ENCODE measurements at places on chromosomes 5 and 9. TPM values are rescaled to one million over a fixed set of nuclear protein-coding genes. Genes with fewer than 3 reads are reported as not detected.

Gene MARCOL
- total RNA-seq, result not detected

Gene PKD2L2
- not detected for total RNA-seq

Gene SLC44A1
- total RNA-seq, result 18.7 TPM

Gene SNCAIP
- 3.3 TPM for total RNA-seq

Gene TCERG1
- 37.5 TPM for total RNA-seq

Gene PKN3
- 10.4 TPM for total RNA-seq

Gene C9orf50
- total RNA-seq, result 0.50 TPM

Gene SPINK6
- not detected for total RNA-seq

Gene GABRB2
- not detected for total RNA-seq

Gene CACNA1B
- total RNA-seq, result under 0.01 TPM

Gene CAVIN4
- 0.17 TPM for total RNA-seq

Gene SLC22A4
- 1.7 TPM for total RNA-seq

Gene LECT2
- not detected for total RNA-seq

Gene GABBR2
- 4.0 TPM for total RNA-seq

Gene PTRH1
- total RNA-seq, result 28.9 TPM

Gene GADD45G
- 0.15 TPM for total RNA-seq

Gene TRIM41
- total RNA-seq, result 12.2 TPM

Gene IFNK
- total RNA-seq, result not detected

Gene ANAPC2
- 10.3 TPM for total RNA-seq

Gene C5orf24
- total RNA-seq, result 25.9 TPM

Gene CDH9
- not detected for total RNA-seq

Gene IRX2
- total RNA-seq, result 2.2 TPM

Gene DIRAS2
- total RNA-seq, result not detected

Gene CNTNAP3B
- 5.8 TPM for total RNA-seq

Gene GMCL2
- total RNA-seq, result not detected

Gene UBE2QL1
- total RNA-seq, result not detected

Gene MCIDAS
- not detected for total RNA-seq

Gene GARNL3
- total RNA-seq, result 2.4 TPM

Gene HCN1
- total RNA-seq, result not detected

Gene TMC1
- total RNA-seq, result not detected

Gene GHR
- total RNA-seq, result 1.0 TPM

Gene SEC61B
- 230 TPM for total RNA-seq

Gene CCL28
- 0.34 TPM for total RNA-seq

Gene CFAP90
- total RNA-seq, result 0.84 TPM

Gene ATP6V1G1
- 90.8 TPM for total RNA-seq

Gene PDE8B
- 0.15 TPM for total RNA-seq

Gene MAT2B
- 84.7 TPM for total RNA-seq

Gene UTP15
- 14.0 TPM for total RNA-seq

Gene PTGES
- 4.0 TPM for total RNA-seq

Gene CCL27
- not detected for total RNA-seq

Gene PLAC8L1
- total RNA-seq, result not detected

Gene NOL6
- total RNA-seq, result 31.5 TPM

Gene PIK3R1
- 10.4 TPM for total RNA-seq

Gene CTXN3
- total RNA-seq, result not detected

Gene HTR4
- total RNA-seq, result not detected

Gene GDNF
- not detected for total RNA-seq

Gene SELENOP
- total RNA-seq, result 30.4 TPM

Gene ZNF366
- not detected for total RNA-seq

Gene NTRK2
- under 0.01 TPM for total RNA-seq

All from bronchus fibroblast of lung (primary cell).